ENCODE measurements at places on chromosomes 2 and 18.

DNA sequence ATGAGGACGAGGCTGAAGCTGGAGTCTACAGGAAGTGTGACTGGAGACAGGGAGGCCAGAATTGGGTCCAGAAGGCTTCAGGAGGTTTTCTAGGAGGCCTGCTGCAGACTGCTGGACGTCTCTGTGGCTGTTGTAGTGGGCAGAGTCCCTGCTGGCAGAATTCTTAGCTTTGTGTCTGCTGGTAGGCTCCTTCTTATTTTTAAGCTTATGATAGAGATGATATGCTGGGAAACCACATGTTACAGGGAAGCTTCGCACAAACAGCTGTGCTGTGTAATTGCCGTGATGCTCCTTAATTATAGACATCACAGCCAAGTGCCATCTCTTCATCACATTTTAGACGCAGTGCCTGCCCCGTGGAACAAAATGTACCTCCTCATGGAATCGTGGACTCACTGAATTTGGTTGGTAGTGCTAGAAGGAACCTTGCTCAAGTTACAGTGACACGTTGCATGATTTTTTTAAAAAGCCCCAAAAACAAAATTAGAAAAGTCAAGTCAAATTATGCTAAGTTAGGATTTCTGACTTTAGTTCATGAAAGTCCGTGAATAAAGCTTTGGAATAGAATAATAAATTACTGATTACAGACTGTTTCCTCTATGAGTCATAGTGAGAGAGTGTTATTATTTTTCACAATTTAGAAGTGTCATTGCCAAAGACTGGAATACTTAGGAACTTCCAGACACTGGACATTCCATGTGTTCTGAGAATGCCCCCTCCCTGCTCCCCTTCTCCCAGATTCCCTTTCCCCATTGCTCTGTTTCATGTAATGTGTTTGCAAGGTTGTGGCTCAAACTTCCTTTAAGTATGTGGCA lies 144.1 kb downstream of the FHOD3 start:
- DNase-seq, result no peak

- no peak for DNase-seq
Observed at GRCh38 chr2:181185421-181185820, 205.0 kb downstream of the UBE2E3 start.

GRCh38 chr2:84460670-84461069 lies 1.6 kb upstream of the SUCLG1 start:
- DNase-seq, result no peak

DNA sequence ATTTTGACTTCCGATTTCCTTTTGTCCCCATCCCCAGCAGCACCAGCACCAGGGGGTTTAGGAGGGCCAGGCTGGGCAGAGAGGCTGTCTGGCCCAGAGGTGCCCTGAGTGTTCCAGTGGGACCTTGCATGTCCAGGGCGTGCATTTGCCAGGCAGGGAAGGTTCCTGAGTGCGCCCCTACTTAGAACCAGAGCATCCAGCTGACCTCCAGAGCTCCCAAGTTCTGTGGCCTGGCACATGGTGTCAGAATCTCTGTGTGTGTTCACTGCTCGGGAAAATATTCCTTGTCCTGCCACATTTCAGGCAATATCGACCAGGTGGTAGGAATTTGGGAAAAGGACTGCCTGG lies 5.5 kb downstream of the SIX3 start:
- no peak for DNase-seq

DNA sequence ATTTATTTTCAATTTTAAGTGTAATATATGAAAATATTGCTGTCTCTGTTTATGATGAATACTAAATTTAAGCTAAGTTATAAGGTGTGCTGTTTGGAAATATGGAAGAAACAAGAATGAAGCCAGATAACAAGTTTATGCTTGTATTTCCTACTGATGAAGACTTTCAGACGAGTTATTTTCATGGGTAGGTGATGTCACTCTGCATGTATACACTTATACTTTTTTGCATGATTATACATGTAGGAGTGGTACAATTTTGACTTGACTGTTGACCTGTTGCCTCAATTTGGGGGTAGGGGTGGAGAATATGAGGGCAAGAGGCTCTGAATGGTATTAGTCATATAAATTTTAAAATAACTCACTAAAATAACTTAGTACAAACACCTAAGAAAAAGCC lies 133.7 kb downstream of the HAUS1 start:
- DNase-seq, result no peak

GRCh38 chr2:177771191-177771590 lies 301.4 kb downstream of the PDE11A start:
- DNase-seq, result no peak

DNA sequence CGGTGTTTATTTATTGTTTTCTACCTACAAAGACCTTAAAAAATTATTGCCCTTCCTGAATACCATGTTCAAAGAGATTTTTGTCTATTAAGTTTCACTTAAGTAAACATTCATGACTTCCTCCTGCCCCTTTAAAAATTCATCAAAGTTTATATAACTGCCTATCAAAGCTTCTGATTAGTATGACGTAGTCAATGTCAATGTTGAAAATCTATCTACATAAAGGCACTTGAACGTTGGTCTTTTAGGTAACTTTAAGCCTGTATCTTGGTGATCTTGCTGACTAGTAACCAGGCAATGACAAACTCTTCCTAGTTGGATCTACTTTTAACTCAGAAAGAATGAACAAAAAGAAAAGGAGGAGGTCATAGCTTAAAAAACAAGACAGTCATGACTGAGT lies 97.2 kb downstream of the MAIP1 start:
- DNase-seq, result no peak

DNA sequence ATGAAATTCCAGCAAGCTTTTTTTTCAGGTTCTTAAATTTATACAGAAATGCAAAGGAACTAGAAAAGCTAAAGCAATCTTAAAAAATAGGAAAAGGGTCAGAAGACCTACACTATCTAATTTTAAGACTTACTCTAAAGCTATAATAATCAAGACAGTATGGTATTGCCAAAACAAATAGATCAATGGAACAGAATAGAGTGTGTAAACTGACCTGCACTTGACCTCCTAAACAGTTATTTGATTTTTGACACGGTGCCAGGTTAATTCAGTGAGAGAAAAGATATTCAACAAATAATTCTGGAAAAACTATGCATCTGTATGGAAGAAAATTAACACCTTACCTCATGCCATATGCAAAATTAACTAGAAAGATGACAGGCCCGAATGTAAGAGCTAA lies 73.6 kb downstream of the OLA1 start:
- DNase-seq, result no peak

DNA sequence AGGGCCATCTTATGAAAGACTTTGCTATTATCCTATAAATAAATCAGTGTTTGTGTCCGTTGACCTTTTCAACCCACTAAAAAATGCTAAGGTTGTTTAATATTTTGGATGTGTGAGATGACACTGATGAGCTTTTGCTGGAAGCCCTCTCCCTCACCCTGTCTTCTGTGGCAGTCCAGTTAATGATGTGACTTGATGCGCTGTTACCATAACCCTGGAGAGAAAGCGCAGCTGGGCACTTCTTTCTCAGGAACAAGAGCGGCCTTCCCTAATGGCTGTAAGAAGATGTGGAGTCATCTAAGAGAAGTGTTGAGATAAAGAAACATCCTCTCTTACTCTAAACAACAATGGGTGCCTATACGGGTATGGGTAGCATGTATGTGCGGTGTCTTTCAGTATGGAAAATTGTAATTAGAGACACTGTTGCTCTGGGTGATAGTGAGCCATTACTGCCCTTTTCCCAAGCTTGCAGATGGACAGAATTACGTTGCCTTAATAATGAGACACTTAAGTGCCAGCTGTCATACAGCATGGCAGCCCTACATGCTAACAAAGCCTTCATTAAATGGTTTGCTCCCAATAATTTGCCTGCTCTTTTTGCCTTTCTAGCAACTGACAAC lies 165.6 kb upstream of the NABP1 start:
- no peak for DNase-seq

DNA sequence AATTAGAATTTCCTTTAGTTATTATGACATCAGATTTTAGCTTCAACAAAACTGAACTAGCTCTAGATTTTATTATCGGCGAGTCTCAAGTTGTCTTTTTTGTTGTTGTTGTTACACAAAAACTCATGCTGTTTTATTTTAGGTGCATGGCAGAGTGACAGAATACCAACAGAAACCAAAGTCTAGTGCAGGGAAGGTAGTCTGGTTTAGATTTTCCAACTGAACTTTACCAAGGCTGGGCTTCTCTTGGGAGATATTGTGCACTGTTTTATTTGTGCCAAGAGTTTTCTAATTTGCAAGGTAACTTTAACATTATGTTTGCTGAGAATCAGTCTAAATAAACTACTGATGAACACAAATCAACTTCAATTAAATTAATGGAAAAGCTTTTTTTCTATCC lies 43.6 kb upstream of the RASGRP3 start:
- DNase-seq, result no peak

DNA sequence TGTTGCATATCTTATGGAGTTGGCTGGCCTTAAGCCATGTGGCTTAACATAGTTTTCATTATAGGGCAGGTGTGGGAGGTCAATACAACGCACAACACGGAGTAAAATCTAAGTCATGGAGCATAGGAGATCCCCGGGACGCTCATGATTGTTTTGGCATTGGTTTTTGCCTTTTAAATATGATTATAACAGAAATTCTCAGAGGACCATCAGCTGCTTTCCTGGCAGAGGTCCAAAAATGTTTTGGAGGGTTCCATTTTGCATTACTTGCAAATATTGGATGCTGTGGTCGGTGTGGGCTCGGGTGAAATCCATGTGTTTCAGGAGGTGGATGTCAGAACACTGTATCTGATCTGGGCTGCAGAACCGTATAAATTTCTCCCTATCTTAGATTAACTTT lies 3.4 kb downstream of the NCOA1 start:
- DNase-seq, result no peak

DNA sequence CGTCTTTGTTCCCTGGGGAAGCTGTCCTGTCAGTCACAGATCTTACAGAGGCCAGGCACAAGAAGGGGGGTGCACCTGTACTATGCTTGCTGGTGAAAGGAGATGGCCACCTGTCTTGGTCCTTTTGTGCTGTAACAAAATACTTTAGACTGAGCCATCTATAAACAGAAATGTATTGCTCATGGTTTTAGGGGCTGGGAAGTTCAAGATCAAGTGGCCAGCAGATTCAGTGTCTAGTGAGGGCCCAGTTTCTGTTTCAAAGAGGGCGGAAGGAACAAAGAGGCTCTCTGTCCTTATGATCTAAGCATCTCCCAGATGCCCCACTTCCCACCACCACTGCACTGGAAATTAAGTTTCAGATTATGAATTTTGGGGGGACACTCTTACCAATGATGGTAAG lies 35.5 kb upstream of the RPL37A start:
- DNase-seq, result no peak

- DNase-seq, result no peak
Observed at GRCh38 chr2:43169099-43169945, 57.1 kb downstream of the ZFP36L2 start.

DNA sequence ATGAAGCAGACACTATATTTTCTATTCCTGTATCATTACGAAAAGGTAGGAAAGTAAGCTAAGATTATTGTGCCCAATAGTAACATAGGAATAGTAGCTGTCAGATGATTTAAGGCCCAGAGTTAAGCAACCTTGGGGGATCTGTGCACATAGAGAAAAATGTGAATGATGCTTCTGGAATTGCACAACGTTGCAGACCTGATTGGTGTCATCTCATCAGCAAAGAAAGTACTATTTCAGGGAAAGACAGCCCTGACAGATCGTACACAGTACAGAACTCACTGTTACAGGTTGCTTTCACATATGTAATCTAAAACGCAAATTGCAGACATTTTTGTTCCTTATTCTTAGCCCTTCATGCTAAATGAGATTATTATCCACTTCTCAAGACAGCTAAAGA lies 535.9 kb downstream of the TRIB2 start:
- no peak for DNase-seq

- DNase-seq, result no peak
Observed at GRCh38 chr2:132729522-132729921, 59.5 kb upstream of the LYPD1 start.

DNA sequence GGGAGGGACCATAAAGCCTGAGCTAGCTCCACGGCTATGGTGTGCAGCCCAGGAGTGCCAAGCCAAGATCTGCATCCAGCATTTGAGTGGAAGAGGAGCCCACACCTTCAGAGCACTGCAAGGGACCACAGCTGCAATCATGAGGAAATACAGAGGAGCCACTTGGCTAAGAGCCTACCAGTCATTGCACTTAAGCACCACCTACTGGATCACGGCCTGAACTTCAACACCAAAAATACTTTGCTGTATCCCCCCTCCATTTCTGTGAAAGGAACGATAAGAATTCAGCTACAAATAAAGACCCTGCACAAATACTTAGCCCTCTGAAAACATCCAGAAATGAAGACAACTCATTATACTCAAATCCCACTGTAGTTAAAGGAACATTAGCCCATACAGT lies 545.3 kb downstream of the TSN start:
- DNase-seq, result no peak

- no peak for DNase-seq
Observed at GRCh38 chr2:62785810-62786597, 80.5 kb downstream of the EHBP1 start.

GRCh38 chr2:237806334-237806733 lies 7.8 kb downstream of the RBM44 start:
- DNase-seq, result no peak

GRCh38 chr2:65404988-65405697 lies 27.3 kb downstream of the SPRED2 start:
- no peak for DNase-seq

DNA sequence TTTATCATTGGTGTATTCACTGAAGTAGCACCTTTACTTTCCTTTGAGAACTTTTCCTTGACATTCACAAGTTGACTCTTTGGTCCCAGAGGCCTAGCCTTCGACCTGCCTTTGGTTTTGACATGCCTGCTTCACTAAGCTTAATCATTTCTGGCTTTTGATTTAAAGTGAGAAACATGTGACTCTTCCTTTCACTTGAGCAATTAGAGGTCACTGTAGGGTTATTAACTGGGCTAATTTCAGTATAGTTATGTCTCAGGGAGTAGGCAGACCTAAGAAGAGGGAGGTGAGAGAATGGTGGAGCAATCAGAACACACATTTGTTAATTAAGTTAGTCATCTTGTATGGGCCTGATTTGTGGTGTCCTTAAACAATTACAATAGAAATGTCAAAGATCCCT lies 1040.7 kb upstream of the SLC39A10 start:
- no peak for DNase-seq

DNA sequence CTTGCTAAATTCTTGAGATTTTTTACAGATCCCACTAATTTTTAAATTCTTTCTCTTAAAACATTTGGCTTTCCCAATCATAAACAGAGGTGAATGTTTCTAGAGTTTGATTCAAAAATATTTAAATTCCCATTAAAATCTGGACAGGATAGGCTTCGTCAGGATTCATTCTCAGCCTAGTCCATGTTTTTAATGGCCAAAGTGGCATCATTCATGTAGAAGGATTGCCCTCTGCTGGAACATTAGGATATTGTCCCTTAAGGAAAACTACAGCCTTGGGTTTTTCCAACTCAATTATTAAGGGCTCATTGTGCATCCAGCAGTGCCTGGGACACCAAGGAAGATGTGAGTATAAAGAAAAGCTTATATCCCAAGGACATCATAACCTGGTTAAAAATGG lies 71.7 kb downstream of the TPGS2 start:
- peak; percentile 31 for DNase-seq

Data from glomerular endothelial cell (primary cell).